Globus pallidus (tissue), 1 donor: ENCODE measurements at places on chromosomes 3 and 15.

DNA sequence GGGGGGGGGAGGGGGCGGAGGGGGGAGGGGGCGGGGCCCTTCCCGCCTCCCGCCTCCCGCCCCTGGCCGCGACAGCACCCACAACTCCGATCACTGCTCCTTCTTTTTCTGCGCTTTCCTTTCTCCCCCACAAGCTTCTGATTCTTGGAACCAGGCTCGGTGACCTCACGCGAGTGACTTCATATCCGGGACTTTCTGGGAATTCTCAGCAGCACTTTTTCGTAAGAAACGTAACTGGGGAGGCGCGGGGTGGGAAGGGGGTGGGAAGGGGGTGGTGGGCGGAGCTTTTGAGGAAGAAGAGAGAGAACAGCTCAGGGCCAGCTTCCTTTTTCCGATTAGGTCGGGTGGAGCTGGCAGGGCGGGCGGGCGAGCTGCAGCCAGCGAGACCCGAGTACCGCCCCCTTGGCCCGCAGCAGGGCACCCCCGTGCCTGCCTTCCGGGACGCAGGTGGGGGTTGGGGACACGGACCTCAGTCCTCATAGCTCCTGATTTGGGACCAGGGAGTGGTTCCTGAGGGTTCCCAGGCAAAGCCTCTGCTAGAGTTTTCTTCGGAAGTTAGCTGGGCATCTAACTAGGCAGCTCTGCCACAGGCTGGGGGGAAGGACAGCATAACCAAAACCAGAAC is 14.6 kb downstream of the XIRP1 start:
- peak; percentile 84 for DNase-seq

DNA sequence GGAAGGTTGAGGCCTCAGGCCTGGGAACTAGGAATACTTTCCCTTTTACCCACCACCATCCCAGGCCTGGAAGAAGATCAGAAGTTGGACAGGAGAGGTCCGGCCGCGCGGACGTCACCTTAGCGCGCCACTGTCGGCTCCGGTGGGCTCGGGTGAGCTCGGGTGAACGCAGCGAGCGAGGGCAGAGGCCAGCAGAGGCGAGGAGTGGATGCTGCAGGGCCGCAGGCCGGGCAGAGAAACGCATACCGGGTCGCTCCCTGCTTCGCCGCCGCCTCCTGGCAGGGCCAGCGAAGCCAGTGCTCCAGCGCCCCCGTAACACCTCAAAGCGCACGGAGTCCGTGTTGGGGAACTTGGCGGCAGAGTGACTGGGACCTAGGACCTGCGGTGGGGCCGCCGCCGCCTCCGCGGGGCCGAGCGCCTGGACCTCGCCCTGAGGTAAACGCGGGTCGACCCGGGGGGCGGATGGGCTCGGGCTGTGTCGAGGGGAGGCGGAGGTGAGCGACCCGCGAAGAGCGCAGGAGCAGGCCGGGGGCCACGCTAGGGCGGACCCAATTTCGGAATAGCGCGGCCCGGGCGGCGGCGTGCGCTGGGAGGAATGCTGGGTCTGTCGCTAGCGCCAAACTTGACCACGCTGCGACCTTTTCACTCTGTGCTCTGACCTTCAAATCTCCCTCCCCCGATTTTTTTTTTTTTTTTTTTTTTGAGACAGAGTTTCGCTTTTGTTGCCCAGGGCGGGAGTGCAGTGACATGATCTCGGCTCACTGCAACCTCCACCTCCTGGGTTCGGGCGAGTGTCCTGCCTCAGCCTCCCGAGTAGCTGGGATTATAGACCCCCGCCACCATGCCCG is 1.6 kb downstream of the CYP11A1 start:
- DNase-seq = no peak

DNA sequence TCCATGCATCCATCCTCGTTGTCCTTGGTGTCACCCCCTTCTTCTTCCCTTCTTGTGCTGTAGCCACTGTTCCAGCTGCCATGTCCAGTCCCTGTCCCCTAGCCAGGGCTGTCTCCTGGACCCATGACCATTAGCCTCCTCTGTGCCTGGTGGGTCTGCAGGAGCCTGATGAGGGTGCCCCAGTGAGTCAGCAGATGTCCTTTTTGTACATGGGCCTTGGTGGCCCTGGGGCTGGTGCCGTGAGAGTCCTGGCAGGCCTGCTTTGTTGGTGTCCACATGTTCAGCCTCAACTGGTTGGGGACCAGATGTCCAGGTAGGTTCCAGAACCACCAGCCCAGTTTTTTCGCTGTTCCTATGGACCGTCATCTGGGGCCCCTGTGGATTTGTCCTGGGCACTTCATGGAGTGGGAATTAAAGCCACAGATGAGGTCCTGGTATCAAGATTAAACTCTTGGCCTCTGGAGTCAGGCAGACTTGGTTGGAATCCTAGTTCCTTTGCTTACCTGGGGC is 66.1 kb downstream of the FBLN2 start:
- DNase-seq = no peak

GRCh38 chr3:14617508-14618023 is 34.0 kb upstream of the CCDC174 start:
- DNase-seq = no peak

GRCh38 chr3:192229866-192230265 is 497.5 kb downstream of the FGF12 start:
- DNase-seq = no peak

DNA sequence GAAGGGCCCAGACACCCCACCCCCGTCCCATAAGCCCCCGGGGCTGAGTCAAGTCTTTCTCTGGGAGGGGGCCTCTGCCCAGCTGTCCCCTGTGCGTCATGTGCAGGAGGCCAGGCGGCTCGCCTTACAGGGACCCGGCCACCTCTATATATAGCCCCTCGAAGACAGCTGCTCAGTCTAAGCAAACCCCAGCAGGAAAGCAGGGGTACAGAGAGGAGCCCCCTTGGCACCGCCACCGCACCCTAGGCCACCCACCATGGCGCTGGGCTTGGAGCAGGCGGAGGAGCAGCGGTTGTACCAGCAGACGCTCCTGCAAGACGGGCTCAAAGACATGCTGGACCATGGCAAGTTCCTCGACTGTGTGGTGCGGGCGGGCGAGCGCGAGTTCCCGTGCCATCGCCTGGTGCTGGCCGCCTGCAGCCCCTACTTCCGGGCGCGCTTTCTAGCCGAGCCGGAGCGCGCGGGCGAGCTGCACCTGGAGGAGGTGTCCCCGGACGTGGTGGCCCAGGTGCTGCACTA is at the start of gene KLHL40:
Gene KLHL40, plus strand, starts transcription at position 175 of the 519 bp plus-strand sequence. Its CDS starts 82 bp downstream, at position 257.
- no peak for DNase-seq

GRCh38 chr3:149812165-149812605 is 830 bp upstream of the RNF13 start:
- DNase-seq = no peak

DNA sequence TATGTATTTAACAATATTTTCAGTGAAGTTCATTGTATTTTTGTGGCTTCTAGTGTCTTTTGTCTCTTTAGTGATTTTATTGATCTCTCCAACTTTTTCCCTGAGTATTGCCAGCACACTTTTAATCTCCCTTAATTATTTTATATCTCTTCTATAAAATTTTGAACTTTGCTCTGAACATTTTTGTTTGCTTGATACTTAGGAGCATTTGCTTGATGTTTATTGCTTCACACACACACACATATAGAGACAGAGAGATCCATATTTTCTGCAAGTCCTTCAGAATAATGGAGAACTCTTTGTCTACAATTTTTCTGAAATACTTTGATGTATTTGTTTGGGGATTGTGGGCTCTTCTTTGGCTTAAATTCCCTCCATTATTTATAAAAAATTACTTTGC is 213.8 kb downstream of the SLC9A9 start:
- no peak for DNase-seq

GRCh38 chr3:115246461-115247020 is 99.5 kb upstream of the ZBTB20 start:
- DNase-seq = no peak

DNA sequence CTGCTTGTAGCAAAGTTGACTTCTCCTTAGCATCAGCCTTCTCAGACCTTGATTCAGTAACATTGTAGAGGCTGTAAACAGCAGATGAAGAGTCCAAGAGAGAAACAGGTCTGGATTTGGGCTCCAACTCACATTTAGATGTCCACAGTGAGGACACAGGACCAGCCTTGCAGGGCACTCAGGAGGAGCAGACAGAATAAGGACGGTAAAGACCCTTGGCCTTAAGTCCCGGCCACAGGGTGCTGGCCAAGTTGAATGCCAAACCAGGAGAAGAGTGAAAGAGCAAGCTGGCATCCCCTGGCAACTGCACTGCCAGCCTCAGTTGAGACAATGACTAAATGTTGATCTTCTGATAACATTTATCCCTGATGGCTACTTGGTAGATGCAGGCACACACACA is 136.3 kb downstream of the LRRK1 start:
- no peak for DNase-seq

DNA sequence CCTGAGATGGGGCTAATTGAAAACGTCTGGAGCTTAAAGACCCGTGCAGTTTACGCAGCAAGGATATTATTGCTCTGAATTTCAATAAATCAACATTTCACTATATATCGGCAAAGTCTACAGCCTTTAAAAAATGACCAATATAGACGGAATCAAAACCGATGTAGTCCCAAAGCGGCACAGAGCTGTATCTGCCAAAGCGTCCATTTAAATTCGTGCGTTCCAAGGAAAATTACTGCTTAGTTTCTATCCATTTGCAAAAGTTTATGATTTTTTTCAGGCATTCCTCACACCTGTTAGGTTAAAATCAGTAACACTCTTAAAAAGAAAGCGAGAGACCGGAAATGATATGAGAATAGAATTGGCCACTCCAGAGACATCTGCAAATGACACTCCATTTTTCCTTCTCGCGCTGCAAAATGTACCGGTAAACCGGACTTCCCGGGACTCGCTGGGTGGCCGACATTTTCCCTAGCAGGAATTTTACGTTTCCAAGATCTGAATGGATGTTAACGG is 777 bp upstream of the EIF4A2 start:
- no peak for DNase-seq

GRCh38 chr3:18593231-18593630 is 168.1 kb upstream of the SATB1 start:
- DNase-seq = no peak

- no peak for DNase-seq
These were observed 243.2 kb upstream of the SUCLG2 start for GRCh38 chr3:67897351-67898336.

- DNase-seq = no peak
These were observed 67.0 kb downstream of the SETD2 start for GRCh38 chr3:47096959-47097358.

DNA sequence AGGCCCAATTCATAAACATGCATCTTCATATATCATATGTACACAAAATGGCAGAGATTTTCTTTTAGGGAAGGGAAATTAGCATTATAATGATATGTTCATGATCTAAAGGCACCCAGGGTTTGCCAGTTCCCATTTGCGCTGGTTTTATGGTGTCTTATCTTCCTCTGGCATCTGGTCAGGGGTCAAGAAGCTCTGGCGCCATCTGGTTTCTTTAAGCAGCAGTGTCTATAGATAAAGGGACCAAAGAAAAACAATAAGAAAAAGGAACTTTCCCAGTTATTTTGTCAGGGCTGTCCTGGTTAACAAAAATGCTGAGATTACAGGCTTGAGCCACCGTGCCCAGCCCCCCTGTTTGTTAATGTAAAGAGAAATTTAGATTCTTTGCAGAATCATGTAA is 3.3 kb upstream of the DCP1A start:
- peak; percentile 25 for DNase-seq

GRCh38 chr15:70491201-70491621 is 272.1 kb downstream of the UACA start:
- DNase-seq = no peak

- peak; percentile 88 for DNase-seq
These were observed at the start of the genes CEP19 and PIGX for GRCh38 chr3:196711838-196712513. Gene CEP19 (minus strand): TSS chr3:196712250. CDS start chr3:196708657, 3,593 bp downstream. Gene PIGX (plus strand): TSS chr3:196712377.

DNA sequence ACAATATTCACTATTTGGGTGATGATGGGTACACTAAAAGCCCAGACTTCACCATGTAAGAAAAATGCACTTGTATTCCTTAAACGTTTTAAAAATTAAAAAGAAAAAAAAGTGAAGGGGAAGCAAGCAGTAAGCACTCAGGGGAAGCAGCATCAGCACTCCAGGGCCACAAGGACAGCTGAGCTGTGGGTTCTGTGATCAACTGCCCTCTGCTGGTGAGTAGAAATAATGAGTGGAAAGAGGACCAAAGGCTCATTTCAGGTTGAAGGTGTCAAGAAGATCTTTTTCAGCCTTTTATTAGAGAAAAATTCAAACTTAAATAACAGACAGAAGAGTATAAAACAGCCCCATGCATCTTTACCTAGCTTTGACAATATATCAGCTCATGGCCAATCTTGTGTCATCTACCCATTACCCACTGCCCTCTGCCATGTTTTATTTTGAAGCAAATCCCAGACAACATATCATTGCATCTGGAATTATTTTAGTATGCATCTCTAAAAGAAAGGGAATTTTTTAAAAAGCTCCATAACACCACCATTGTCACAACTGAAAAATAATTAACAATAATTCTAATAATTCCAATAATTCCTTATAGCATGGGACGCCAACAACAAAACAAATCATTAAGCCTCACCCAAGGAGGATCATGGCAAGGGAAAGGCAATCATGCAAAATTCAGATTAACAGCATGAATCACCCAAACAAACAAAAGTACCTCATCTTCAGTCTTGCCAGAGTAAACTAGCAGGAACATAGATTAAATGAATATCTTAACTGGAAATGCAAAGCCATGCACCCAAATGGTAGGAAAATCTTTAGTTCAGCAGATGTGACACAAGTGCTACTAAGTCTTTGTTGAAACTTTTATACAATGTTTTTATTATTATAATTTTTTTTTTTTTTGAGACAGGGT is 42.5 kb downstream of the TAMM41 start:
- DNase-seq = peak; percentile 45

GRCh38 chr3:46662771-46663551 is 30.5 kb downstream of the ALS2CL start:
- DNase-seq = peak; percentile 42

- DNase-seq = no peak
These were observed 336.3 kb downstream of the DIPK2A start for GRCh38 chr3:144307951-144308350.

GRCh38 chr3:126568776-126569342 is 10.1 kb upstream of the C3orf22 start:
- DNase-seq = no peak

DNA sequence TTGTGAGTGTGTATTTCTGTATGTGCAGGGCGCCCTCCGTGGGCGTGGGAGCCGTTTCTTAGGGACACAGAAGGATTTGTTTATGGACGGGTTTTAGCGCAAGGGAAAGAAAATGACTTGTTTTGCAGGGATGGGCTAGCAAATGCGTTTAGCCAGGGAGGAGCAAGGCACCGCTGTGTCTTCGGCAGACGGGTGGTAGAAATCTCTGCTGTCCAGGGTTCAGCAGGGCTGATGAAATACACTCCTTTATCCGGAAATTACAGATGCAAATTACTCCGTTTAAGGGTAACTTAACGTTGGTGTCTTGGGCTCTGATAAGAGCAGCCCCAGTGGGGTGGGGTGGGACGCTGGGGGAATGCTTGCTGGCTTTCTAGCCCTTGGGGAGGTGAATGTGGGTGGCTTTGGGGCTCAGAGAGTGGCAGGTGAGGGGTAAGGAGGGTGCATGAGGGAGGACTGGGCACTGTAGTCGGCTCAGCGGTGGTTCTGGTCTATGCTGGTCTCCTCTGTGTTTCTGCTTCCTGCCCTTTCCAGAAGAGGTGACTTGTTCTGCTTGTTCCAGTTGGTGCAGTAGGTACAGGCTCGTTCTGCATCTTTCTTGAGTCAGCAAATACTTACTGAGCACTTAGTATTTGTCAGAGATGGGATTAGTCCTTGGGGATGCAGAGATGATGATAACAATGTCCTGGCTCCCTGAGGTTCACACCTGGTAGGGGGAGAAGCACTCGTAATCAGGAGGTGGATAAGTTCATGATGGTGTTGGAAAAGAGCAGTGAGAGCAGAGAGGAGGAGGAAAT is 954 bp downstream of the SV2B start:
- DNase-seq = no peak
